ENCODE measurements at places on chromosomes 6 and 20.

- no peak for DNase-seq
Measured at GRCh38 chr20:61500791-61501321, 248.8 kb downstream of the CDH4 start.

GRCh38 chr6:56714273-56714672 lies 71.6 kb upstream of the DST start:
- no peak for DNase-seq

- DNase-seq: no peak
Measured at GRCh38 chr20:17350321-17350720, 123.5 kb downstream of the PCSK2 start.

- DNase-seq: no peak
Measured at GRCh38 chr6:105603788-105604586, 201.1 kb upstream of the PREP start.

DNA sequence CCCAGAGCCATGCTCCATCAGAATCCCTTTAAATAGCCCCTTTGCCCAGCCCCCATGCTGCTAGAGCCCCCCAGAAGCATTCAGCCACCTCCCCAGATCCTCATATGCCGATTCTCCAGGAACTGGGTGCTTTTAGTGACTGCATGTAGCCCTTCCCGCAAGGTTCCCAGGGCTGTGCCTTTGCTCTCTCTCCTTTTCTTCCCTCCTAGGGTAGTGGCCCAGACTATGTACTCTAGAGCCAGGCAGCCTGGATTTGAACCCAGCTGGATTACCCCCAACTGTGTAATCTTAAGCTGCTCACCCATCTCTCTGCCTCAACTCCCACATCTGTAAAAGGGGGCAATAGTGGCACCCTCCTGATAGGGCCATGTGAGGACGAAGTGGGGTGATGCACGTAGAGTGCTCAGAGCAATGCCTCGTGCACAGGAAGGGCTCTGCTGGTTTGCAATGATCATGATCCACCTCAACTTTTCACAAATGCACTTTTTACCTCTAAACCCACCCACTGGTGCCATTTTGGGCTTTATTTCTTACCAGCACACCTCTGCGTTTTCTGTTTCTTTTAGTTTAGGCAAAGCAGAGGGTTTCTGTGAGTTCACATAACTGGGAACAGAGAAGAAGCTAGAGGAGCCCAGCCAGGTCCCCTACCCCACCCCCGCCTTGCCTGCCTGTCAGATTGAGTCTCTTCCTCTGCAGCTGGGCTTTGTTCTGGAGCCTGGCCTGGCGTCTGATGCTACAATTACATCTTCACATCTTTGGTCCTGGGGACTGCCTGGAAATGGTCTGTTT lies 396.5 kb downstream of the RNGTT start:
- no peak for DNase-seq

DNA sequence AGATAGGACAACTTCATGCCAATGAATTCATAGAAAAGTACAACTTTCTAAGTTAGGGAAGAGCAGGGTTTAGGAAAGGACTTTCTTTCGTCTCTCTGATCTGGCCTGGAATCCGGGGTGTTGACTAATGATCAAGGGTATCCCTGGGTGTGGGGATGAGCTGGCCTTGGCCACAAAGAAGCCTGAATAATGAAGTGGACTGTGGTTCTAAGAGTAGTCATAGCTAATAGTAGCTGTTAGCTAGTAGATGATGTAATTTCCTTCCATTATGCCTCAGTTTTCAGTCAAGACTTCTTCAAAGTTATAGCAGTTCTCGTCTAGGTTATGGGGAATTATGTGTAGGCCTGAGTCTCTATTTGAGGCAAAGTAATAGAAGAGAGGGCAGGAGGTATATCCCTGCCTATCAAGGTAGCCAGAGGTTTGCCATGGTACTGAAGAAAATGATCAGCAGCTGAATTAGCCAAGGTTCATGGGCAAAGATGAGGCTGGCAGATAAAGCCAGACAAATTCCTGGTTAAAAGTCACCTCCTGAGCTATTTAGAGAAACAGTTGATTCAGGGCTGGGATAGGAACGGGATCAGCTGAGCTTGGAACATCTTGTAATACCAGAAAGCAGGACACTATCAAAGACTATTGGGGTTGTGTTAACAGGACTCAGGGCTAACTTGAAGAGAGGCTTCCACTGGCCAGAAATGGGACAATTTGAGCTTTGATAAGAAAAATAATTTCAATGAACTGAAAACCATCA lies 18.7 kb upstream of the TRPC4AP start:
- DNase-seq: no peak

DNA sequence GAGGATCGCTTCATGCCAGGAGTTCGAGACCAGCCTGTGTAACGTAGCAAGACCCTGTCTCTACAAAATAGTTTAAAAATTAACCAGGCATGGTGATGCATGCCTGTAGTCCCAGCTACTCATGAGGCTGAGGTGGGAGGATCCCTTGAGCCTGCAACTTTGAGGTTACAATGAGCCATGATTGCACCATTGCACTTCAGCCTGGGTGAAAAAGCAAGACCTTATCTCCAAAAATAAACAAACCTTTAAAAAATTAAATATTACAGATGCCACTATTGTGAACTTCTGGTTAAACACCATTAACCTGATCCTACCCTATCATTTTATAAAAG lies 116.8 kb downstream of the ARHGAP18 start:
- DNase-seq: no peak

GRCh38 chr6:81892891-81893290 lies 140.4 kb upstream of the TENT5A start:
- no peak for DNase-seq

- no peak for DNase-seq
Measured at GRCh38 chr6:140960566-140960965, 1172.2 kb upstream of the GJE1 start.

DNA sequence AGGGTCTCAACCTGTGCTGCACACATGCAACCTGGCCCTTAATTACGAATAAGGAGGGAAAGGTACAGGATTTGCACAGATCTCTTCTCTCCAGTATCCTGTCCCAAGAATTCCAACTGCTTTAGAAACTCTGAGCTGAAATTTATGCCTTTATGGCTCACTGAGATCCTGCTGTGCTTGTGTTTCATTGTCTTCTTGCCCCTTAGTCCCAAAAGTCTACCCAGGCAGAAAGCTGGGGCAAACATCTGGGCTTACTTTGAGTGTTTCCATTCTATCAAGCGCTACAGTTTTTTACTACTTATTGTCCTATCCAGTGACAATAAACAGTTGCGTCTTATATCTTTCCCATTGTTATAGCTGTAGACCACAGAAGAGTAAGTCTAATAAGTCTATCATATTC lies 99.7 kb downstream of the LIN28B start:
- DNase-seq: no peak

GRCh38 chr20:23164176-23164601 lies 78.1 kb upstream of the CD93 start:
- DNase-seq: no peak

GRCh38 chr20:51399006-51399890 lies 143.3 kb downstream of the NFATC2 start:
- no peak for DNase-seq

DNA sequence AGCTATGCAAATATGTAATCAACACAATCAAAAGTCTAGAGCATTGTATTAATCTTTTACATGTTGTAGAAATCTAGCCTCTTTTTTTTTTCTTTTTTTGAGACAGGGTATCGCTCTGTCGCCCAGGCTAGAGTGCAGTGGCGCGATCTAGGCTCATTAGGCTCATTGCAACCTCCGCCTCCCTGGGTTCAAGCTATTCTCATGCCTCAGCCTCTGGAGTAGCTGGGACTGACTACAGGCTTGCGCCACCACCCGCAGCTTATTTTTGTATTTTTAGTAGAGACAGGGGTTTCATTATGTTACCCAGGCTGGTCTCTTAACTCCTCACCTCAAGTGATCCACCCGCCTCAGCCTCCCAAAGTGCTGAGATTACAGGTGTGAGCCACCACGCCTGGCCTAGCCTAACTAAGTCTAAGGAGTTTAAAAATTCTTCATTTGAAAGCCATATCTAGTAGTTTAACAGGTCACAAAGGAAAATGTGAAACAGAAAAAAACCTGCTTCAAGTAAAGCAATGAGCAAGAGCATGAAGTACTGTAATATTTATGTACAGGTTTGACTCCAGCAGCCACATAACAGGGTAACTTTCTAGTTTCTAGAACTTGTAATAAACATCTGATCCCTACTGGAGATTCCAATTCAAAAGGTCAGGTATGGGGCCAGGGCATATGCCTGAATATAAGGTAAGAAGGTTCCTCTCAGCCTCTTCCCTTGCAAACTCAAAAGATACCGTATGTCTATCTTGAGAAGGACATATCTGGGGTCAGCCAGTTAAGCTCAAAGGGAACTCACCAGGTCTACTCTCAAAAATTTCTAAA lies 4.4 kb downstream of the CPNE1 start:
- DNase-seq: no peak

DNA sequence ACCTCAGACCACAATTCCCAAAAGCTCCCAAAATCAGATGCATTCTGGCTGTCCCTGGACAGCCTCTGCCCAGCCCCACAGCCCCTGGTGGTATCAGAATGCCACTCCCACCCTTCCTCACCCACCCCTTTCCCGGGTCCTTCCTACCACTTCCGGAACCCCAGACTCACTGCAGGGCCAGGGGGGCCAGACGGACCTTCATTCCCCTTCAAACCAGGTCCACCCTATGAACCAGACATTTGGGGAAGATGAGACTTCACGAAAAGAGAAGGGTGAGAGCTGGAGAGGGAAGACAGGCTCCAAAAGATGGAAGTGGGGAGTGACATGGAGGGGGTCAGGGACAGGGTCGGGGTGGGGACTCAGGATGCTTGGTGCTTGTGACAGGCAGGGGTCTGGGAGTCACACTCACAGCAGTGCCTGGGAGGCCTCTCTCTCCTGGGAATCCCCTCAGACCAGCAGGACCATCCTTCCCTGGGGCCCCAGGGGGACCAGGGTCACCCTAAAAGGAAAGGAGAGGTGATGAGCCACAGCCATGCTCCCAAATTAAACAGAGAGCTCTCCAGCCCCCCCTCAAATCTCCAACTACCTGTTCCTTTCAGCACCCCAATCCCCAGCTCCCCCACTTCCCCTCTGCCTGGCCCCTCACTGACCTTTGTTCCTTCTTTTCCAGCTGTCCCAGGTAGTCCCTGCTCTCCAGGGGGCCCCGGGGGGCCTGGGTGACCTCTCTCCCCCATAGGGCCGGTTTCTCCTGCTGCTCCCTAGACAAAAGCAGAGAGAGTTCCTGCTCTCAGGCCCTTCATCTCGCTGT lies 20.2 kb downstream of the COL11A2 start:
- no peak for DNase-seq

DNA sequence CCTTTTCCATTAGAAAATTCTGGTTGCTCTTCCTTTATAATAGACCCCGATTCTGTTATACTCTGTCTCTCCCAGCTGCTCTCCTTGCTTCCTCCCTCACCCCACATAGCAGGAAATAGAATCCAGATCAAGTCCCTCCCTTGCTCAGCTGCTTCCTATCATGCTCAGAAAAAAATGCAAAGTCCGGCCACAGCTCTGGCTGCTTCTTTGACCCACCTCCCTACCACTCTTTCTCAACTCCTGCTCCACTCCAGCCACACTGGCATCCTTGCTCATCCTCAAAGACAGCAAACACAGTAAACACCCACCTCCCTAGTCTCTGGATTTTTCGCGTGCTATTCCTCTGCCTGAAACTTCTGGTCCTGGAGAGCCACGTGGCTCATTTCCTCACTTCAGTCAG lies 9.1 kb upstream of the SLC22A16 start:
- DNase-seq: no peak

DNA sequence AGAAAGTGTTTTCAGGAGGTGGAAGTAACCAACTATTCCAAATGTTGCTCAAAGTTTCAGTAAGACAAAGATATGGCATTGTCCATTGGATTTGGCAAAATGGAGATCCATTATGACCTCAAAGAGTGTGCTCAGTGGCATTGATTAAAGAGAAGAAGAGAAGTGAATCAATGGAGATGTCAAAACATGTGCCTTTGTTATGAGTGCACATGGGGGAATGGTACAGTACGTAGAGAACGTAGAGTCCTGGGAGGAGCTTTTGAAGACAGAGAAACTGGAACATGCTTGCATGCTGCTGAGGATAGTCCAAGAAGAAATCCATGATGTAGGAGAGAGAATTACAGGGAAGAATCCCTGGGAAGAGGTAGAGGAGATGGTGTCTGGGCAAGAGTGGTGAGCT lies 42.0 kb upstream of the PAX1 start:
- DNase-seq: no peak

- DNase-seq: no peak
Measured at GRCh38 chr6:148770408-148771211, 23.8 kb downstream of the UST start.

DNA sequence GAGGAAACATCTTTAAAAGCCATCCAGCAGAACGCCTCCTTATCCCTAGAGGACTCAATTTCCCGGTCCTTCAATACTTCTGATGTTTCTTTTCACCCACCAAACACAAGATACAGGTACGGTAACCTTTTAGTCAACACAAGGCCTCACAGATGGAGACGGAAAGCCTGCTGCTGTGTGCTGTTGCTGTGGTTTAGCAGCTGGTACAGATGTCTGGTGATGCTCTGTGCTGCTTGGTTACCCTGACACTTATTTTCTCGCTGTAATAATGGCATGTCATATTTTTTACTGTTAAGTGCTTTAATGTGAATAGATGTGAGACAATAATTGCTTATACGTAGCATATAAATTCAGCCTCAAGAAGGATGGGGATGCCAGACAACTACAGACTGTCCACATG lies 25.3 kb downstream of the GMDS start:
- DNase-seq: no peak

DNA sequence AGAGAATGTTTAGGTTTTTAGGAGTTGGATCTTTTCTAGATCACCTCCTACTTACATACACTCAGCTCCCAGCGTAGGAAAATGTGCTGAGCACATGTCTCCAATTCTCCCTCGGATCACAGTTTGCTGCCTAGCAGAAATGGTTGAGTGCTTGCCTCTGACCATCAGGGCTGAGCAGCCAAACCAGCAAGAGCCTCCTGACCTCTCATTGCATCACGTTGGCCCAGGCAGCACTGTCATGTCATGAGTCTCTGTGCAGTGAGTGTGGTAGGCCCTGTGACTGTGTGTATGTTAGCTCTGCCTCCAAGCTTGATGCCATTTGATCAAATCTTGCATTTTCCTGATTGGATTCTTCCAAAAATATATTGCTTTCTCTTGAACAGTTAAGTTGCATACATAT lies 112.0 kb downstream of the LRRC1 start:
- no peak for DNase-seq

GRCh38 chr6:63456734-63457133 lies 115.5 kb upstream of the LOC128125822 start:
- DNase-seq: no peak

- peak; percentile 86 for DNase-seq
Measured at GRCh38 chr20:41057999-41058673, 29.5 kb downstream of the TOP1 start.
